ENCODE measurements at places on chromosomes 3 and 15. TPM values are rescaled to one million over a fixed set of nuclear protein-coding genes. Genes with fewer than 3 reads are reported as not detected.

Gene RASGRP1
- total RNA-seq: 0.84 TPM

Gene NEK10
- 0.98 TPM for total RNA-seq

GRCh38 chr15:98983334-98983733, 24.3 kb downstream of the PGPEP1L start:
- DNase-seq: no peak

GRCh38 chr3:165549665-165550064, 287.6 kb downstream of the BCHE start:
- DNase-seq: no peak
